Osteocyte (in vitro differentiated cells): ENCODE measurements at places on chromosomes 6 and 20.

- DNase-seq = no peak
These were observed 102.8 kb upstream of the TMEM170B start for GRCh38 chr6:11434565-11435326.

- no peak for DNase-seq
These were observed 10.9 kb downstream of the PHACTR2 start for GRCh38 chr6:143688681-143689080.

DNA sequence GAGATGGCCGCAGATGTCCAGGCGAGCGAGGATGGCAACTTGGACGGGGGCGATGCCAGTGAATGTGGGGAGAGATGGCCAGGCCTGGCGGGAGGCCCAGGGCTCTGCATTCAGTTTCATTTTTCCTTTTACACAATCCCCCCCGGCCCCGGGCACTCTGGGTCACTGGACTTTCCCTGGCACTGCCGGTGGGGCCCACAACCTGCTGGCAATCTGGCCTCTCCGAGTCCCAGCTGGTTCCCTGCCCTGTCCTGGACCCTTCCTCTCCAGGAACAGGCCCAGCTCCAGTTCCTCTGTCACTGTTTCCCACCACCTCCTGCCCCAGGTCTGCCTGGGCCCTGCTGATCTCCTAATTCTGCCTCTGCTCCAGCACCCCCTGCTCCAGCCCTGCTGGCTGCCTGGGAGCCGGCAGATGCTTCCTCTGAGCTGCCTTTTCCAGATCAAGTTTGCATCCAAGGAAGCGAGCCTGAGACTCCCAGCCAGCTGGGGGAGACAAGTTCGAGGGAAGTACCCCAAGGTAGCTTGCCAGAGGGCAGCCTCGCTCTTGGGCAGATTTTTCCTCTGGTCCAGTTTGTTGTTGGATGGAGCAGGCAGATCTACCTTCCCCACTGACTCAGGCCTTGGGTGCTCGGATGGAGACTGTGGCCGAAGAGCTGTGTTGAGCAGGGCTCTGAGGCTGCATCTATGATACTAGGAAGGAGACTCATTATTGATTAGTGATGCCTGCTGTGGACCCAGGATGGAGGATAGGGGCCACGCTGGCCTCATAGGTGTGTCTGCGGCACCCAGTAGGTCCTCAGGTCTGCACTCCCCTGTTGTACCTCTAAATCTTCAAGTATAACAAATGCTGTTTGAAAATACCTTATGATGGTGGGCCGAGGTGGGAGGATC, 83.2 kb downstream of the CEBPB start:
- no peak for DNase-seq

GRCh38 chr6:38877721-38878120, 162.6 kb downstream of the DNAH8 start:
- DNase-seq = no peak

DNA sequence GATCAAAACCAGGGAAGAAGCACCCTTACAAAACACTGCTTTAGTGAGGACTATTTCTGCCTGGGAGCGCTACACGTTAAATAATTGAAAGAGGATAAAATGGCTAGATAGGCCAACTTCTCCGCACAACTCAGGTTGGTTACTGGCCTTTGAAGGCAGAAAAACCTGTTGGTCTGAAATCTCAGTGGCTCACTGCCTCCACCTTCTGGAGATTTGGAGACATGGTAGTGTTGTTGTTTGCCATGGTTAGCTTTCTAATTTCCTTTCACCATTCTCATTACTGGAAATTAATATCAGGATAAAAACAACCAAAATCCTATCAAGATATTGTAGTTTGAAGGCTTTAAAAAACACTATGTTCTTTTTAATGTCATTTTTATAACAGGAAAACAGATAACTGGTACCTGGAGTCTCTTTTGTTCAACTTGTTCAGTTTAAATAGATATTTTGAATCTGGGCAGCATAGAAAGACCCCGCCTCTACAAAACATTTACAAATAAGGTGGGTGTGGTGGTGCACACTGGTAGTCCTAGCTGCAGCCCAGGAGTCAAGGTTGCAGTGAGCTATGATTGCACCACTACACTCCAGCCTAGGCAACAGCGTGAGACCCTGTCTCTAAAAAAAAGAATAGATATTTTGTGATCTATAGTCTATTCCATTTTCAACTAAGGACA, 27.5 kb upstream of the BCLAF1 start:
- DNase-seq = no peak

- no peak for DNase-seq
These were observed 439 bp upstream of the F13A1 start for GRCh38 chr6:6320901-6321300.

DNA sequence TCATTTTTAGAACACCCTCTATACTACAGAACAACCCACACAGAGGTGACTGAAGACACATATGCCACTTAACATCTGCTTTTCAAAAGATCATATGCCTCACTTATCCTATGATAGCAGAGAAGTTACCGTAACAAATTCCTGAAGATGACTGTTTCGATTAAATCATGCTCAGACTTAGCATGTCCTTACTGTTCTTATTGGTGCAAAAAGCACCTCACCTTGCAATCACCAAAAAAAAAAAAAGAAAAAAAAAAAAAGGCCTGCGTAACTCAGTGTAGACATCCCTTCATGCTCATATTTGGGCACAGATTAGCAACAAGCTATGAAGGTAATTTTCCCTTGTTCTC, 17.7 kb upstream of the DST start:
- DNase-seq = no peak

DNA sequence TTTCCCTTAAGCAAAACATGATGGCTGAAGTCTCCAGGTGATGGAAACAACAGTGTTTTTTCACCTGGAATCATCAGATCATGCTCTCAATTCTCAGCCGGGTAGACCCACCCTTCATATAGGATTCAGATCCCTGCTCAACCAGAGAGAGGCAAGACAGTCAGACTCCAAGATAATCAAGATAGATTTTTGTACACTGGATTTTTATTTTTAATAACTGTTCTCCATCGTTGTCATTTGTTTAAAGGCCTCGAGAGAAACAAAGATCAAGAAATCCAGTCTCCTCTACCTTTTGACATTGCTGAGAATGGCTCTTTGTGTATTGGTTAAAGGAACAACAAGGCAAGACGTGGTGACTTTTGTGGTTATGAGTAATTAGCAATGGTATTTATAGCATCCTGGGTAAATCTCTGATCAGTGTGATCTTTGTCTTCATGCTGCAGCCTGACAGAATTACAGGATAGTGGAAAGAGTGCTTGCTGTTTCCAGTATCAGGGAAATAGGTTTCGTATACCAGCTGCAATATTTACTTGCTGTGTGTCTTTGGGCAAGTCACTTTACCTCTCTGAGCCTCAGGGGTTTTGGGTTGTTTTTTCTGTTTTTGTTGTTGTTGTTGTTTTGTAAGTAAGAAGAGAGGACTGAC, 29.9 kb downstream of the ID4 start:
- no peak for DNase-seq

- DNase-seq = no peak
These were observed 4.3 kb downstream of the UST start for GRCh38 chr6:148750838-148751792.

- no peak for DNase-seq
These were observed 80.0 kb upstream of the TNFAIP3 start for GRCh38 chr6:137787016-137787415.

DNA sequence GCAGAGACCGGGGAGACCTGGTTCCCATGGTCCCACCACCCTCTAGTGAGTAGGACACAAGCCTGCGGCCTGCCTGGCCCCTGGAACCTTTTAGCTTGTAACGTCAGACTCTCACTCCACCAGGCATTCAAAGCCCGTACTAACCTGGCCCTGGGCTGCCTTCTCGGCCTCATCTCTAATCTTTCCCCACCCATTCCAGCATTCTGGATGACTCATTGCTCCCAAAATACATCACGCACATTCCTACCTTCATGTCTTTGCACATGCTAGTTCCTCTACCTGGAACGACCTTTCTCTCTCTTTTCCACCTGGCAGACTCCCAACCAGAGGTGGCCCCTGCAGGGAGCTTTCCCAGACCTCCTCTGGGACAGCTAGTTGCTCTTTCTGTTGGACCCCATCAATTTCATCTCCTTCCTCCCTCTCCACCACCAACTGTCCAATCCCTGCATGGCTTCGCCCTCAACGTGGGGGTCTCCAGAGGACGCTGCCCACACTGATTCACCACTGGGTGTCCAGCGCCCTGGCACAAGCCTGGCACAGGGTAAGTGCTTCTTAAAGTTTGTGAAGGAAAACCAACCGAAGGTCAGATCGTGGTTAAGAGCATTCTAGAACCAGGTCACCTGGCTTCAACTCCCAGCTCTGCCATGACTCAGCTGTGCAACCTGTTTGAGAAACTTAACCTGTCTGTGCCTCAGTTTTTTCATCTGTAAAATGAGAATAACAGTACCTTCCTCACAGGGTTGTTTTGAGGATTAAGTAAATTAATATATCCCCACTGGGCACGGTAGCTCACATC, 35.2 kb downstream of the JPH2 start:
- no peak for DNase-seq

DNA sequence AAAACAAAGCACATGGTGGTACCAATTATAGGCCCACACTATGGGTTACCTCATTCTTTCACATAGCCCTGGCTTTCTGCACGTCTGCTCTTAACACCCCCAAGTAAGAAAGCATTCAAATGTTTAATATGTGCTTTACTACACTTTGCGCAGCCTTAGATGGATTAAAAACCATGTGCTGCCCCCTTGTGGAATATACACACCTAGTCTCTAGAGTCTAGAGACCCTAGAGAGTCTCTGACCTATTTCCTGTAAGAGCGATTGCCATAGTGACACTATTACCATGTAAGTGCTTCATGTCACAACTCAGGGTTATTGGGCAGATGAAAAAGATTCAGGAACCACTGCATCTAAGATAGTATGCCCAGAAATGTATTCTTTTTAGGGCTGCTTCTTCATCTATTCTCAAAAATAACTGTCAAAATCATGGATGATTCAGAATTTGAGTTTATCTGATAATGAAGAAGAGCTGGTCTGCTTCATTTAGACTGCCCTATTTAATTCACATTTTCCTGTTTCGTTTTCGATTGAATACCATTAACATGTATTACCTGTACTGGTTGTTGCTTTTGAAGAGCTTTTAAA, 186.3 kb downstream of the ADGB start:
- DNase-seq = no peak

- no peak for DNase-seq
These were observed at the start of gene SYCP2 for GRCh38 chr20:59933296-59933848. TSS of gene SYCP2 (minus strand) at chr20:59933637. CDS start at chr20:59922413, 11,224 bp downstream.

- no peak for DNase-seq
These were observed 23.8 kb downstream of the UST start for GRCh38 chr6:148770408-148771211.

GRCh38 chr6:137087902-137088301, 43.1 kb upstream of the IL20RA start:
- no peak for DNase-seq

- no peak for DNase-seq
These were observed 398.8 kb downstream of the ESR1 start for GRCh38 chr6:152206072-152206818.

DNA sequence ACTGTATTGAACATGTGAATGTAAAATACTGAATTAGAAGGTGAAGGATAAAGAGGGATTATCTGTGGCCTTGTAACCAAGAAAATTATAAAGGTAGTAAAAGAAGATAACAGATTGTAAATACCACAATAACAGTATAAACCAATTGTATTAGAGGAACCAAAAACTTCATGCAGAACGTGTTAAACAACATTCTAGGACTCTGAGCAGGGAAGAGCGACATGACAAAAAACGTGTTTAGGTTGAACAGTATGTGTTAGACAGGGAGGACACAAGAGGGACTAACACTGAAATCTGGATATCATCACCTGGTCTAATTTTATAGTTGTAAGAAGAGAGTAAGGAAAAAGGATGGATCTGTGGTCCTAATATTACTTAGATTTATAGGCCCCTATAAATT, 259.0 kb upstream of the RUNX2 start:
- DNase-seq = no peak

DNA sequence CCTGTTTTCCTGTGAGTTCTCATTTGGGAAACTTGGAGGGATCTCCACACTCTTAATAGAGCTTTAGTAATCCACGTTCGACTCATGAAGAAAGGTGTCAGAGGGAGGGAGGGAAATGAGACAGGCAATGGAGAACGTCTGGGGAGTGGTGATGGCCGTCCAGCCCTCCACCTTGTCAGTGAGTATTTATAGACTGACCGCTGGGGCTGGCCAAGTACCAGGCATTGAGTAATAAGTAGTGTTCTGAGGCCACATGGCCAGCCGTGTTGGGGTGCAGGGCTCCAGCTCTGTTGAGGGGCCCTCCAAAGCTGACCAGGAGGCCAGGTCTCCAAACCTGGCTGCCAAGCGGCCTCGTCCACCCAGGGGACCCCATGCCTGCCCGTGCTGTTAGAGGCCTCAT, 11.3 kb upstream of the DSN1 start:
- DNase-seq = no peak

DNA sequence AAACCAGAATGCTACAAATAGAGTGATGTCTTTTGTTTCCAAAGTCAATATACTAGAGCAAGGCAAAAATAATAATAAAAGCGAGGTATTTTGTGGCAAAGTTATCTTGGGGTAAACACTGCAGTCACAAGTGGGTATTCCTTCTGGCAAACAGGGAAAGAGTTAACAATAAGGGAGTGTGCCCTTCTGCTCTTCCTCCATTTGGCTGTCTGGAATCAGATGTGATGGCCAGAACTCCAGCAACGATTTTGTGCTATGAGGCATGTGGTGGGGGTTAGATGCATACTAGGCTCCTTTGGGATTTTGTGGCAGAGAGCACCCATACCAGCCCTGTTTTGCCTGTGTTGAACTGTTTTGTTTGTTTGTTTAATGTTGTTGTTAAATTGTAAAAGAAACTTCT, 2.4 kb upstream of the SLC52A3 start:
- no peak for DNase-seq

DNA sequence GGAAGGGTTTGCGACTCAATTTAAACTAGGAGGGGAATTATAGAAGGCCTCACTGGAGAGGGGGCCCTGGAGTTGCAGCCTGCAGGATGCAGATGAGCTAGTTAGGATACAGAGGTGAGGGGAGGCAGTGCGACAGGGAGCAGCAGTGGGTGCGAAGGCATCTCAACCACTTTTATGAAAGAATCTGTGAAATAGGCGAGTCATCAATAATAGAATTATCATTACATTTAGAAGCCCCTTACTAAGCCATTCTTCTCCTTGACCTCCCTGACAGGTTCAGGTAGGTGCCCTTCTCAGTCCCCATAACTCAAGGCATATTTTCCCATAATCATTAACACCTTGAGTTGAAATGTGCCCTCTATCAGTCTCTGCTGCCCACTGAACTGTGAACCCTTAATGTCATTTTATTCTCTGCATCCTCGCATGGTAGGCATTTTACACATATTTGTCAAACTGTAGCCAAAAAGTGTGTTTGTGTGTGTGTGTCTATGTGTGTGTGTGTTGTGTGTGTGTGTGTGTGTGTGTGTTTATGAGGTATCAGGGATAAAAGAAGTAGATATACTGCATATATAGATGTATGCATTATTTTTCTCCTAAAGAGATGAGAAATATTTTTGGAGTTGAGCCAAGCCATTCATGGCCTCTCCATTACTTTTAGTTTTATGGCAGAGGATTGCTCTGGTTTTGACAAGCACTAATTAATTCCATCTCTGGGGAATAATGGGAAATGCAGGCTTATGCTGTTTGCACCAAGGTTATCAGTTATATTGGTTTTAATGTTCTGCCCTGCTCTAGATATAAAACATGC, 898.8 kb downstream of the KIF16B start:
- no peak for DNase-seq
